ENCODE measurements at places on chromosomes 7 and 10. TPM values are rescaled to one million over a fixed set of nuclear protein-coding genes. Genes with fewer than 3 reads are reported as not detected.

- DNase-seq: peak; percentile 45
Measured at GRCh38 chr7:23298141-23298881, 828 bp upstream of the MALSU1 start.

GRCh38 chr10:11034762-11035161, 17.1 kb downstream of the CELF2 start:
- no peak for DNase-seq

GRCh38 chr10:12198156-12198555, 2.2 kb downstream of the CDC123 start:
- no peak for DNase-seq

ACHE gene
- not detected for total RNA-seq

GRCh38 chr7:116978006-116978405, 24.7 kb downstream of the ST7 start:
- no peak for DNase-seq

CRYGN gene
- total RNA-seq: not detected

ACTL6B gene
- total RNA-seq: not detected

INMT gene
- total RNA-seq: 1.4 TPM

- DNase-seq: no peak
Measured at GRCh38 chr10:125113691-125114371, 46.5 kb downstream of the CTBP2 start.

DNA sequence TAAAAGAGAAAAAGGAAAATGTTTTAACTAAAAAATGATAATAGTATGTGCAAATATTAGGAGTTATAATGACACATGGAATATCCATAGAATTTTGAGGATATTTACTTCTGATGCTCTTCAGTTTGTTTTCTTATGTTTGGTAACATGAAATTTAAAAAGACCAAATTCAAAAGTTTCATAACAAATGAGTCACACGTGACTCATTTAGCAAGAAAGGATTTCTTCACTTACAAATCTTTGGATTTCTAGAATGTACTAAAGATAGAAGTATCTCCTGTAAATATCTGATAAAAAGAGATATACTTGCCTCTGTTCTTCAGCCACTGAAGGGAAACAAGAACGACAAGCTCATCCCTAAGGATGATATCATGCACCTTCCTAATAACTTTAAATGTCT, 774.5 kb upstream of the LRRTM3 start:
- DNase-seq: peak; percentile 1

DNA sequence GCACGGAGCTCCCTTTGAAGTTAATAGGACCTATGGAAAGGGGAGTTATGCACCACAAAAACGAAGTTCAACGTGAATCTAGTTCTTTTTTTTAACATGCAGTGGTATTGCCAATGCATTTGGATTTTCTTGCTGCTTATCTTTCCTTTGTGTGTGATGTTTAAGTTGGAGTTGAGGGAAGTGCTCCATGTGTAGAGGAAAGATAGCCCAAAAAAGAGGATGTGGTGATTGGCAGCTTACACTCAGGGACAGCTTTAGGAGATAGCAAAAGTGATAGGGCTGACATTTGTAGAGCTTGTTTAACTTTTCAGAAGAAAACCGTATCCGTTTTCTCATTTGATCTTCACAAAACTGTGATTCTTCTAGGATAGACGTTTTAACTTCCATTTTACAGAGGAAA, 101.3 kb downstream of the MDFIC start:
- no peak for DNase-seq

- peak; percentile 18 for DNase-seq
Measured at GRCh38 chr7:90797596-90797995, 201.5 kb downstream of the CDK14 start.

DNA sequence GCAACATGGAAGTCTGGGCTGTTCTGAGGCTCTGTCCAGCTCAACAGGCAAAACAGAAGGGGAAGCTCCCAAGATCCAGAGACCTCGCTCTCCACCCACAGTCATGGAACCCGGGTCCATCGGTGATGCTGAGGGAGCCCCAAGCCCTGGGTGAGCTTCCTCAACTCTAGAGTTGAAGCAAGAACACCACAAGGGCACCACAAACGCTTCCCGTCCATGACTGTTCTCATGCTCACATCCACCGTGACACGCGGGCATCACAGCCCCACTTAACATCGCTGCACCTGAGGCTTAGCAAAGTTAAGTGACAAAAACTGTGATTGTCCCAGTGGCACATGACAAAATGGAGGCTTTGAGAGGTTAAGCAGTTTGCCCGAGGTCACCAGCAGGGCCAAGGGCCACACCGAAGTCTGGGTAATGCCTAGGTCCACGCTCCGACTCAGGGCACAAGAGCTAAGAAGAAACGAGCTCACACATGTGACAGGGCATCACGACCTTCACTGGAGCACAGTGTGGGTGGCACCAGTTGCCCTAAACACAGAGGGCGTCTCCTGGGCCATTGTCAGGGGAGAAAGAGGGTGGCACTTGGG, 110.6 kb downstream of the OAT start:
- DNase-seq: no peak

DNA sequence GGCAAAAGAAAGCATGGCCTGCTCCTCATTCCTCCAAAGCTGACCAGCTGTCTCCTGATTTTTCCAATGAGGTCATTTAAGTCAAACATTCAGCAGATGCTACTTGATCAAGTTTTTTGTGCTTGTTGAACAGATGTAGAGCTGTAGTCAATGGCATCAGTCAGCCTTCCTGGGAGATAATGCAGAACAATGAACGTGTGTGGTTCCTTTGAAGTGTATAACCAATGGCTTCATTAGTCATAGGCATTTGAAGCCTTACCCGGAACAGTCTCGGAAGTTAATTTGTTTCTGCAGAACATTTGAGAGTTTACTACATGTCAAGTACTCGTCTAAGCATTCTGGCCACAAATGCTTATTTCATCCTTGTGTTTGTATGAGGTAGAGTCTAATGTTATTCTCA, 227.1 kb downstream of the ADRA2A start:
- peak; percentile 37 for DNase-seq

DNA sequence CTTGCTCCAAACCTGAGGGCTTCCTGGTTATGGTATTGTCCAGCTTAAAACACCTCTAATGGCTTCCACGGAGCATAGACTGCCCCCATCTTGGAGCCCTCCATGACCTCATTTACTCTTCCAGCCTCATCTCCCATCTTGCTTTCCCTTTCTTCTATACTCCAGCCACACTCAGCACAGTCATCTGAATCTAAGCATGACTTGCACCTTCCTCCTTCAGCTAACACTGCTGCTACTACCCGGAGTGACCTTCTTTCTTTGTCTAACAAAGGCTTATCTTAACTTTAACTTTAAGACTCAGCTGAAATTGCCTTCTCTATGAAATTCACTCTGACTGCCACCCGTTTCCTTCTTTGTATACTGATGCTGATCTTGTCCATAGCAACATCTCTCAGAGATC, 135.1 kb downstream of the FAM107B start:
- no peak for DNase-seq

GRCh38 chr10:70699659-70700174, 27.4 kb downstream of the ADAMTS14 start:
- no peak for DNase-seq

DNA sequence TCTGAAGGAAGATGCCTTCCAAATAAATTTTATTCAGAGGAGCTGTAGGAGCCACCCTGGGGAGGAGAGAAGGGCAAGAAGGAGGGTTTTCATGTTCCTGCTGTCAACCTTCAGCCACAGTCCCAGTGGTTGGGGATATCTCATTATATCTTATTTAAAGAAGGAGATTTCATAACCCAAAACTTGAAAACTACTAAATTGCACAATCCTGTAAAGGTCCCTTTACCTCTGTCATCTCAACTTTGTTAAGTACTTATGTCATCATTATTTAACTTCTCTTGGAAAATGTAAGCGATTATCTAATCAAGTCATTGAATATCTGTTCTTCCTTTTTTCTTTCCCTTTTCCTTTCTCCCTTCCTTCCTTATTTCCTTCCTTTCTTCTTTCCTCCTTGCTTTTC, 794.5 kb upstream of the IGFBP3 start:
- DNase-seq: no peak

MEIG1 gene
- total RNA-seq: not detected

DNA sequence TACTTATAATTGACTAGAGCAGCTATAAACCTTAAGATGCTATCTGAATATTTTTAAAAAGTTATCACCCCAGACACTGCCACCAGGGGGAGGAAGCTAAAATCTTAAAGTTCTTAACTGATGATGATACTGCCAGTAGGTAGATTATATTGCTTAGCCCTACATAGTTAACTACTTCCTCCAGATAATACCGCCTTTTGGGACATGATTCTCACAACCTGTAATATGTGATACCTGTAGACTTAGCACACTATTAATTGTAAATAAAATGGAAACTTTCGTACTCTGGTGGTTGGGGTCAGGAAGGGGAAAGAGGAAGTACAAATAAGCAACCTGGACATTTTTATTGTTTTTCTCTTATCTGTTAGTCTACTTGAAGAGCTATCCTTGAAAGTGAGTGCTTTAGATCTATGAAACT, 268.9 kb downstream of the ADK start:
- DNase-seq: peak; percentile 53

- DNase-seq: no peak
Measured at GRCh38 chr10:55203319-55203718, 402.3 kb upstream of the PCDH15 start.

GRCh38 chr7:21113609-21114415, 314.1 kb upstream of the SP4 start:
- DNase-seq: no peak

DNA sequence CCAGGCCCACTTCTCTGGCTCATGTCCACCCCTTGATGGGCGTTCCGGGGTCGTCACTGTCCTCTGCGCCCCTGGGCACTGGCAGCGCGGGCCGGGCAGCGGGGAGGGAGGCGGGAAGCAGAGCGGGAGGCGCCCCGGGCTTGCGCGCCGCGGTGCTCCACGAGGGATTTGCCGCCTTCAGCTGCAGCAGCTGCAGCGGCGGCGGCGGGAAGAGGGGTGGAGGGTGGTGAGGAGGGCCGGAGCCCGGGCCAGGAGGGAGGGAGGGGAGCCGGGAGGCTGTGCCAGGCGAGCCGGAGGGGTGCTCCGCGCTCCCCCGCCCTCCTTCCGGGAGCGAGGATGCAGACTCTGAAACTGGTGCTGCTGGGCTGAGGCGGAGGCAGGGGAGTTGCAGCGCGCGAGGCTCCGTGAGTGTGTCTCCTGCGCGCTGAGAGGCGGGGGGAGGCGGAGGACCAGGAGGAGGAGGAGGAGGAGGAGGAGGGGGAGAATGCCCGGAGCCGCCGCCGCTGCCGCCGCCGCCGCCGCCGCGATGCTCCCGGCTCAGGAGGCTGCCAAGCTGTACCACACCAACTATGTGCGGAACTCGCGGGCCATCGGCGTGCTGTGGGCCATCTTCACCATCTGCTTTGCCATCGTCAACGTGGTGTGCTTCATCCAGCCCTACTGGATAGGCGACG, at the start of gene LHFPL3:
TSS of gene LHFPL3 (plus strand) at position 308 of the 674 bp plus-strand sequence.
- no peak for DNase-seq

DNA sequence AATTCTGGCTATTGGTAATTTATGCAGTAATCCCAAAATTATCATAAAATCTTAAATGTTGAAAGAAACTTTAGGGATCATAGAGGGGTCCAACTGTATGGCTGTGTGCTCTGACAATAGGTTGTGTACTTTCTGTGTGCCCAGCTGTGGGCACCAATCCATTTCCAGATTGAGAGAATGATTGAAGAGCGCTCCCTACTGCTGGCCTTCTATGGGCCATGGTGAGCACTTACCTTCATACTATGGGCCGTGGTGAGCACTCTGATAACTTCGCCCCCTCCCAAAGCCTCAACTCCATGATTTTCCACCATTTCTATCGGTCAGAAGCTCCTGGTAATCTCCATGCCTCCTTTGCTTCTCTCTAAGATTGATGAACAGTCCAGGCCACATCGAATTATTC, 118.6 kb downstream of the STRA8 start:
- DNase-seq: no peak

GRCh38 chr7:135335628-135336139, 102.0 kb downstream of the STRA8 start:
- DNase-seq: peak; percentile 66

GRCh38 chr10:124242791-124243190, 149.4 kb upstream of the CHST15 start:
- DNase-seq: no peak

DNA sequence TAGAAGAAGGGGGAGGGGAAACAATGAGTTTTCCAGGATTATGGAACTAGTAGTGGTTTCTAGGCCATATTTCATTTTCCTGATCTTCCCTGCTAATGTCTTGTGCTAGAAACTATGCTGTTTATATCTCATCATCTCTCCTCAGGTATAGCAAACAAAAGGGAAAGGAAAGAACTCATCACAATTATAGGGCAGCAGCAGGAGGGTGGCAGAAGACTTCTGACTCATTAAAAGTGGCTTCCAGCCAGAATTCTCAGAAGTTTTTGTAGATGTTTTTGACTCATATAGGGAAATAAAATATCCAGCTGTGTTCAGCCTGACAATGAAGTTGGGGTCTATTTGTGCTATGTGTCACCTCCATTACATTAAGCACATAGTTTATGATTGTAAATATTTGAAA, 6.5 kb downstream of the AHR start:
- DNase-seq: peak; percentile 96

DNA sequence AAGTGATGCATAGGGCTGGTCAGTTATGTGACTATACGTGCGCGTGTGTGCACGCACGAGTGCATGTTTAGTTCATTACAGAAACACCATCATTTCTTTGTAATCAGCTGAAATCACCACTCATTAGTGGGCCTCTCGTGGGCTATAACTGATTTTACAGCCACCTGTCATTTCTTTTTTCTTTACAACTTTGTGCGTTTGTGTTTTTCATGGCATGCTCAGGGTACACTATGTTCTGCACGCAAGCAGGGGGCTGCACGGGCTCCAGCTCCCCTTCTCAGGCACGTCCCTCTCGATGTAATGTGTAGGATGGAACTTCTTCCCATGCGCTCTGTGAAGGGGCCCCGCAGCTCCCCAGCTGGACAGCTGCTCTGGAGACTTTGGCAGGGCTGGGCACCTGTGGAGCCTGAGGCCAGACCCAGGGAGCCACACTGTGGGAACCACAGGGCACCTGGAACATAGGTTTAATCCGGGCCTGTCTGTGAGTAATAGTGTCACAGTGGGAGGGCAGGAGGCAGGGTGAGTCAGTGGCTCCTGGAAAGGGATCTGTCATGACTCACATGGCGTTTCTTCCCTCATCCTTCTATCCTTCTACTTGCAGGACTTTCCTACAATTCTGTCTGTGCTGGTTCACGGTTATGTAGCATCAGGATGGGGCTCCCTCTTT, 4.9 kb downstream of the GCK start:
- DNase-seq: peak; percentile 90

- no peak for DNase-seq
Measured at GRCh38 chr10:68954904-68955303, 1.1 kb upstream of the DDX21 start.
